T-helper 17 cell (primary cell): ENCODE measurements at places on chromosomes 13 and 19. TPM values are rescaled to one million over a fixed set of nuclear protein-coding genes. Genes with fewer than 3 reads are reported as not detected.

GRCh38 chr19:33724021-33724720 is 72.5 kb upstream of the KCTD15 start:
- H3K4me3 ChIP-seq, result no peak overlapping the region
- peaks cover 39% of the 10 kb centered on the region for H3K27me3 ChIP-seq
- peaks cover 2% of the 10 kb centered on the region for H3K36me3 ChIP-seq
- H3K27ac ChIP-seq, result no peak overlapping the region
- DNase-seq, result no peak

DNA sequence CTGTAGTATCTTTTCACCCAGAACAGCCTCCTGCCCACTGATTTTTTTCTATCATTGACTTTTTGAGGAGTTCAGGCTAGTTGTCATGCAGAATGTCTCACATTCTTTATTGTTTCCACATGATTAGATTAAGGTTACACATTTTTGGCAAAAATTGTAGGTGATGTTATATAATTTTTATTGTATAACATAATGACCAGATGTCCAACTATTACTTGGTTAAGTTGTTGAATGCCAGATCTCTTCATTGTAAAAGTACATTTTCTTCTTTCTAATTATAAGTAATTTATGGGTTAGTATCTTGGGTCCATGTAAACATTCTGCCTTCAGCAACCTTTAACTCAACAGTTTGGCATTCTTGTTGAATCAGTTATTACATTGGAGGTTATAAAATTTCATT is 138.4 kb downstream of the POSTN start:
- no peak overlapping the region for H3K4me3 ChIP-seq
- H3K27ac ChIP-seq, result no peak overlapping the region
- H3K36me3 ChIP-seq, result no peaks in the 10 kb centered on the region
- H3K27me3 ChIP-seq, result no peaks in the 10 kb centered on the region
- DNase-seq, result no peak
- no peaks in the 10 kb centered on the region for H3K4me1 ChIP-seq

DNA sequence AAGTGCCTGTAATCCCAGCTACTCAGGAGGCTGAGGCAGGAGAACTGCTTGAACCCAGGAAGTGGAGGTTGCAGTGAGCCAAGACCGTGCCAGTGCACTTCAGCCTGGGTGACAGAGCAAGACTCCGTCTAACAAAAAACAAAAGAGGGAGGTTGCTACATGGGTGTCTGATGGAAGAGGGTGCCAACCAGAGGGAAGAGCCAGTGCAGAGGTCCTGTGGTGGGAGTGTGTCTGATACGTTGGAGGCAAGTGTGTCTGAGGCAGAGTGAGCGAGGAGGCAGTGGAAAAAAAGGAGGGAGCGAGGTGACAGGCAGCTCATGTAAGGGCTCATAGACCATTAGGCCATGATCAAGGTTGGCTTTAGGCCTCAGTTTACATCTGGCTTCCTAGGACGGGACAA is 6.8 kb downstream of the PDE4A start:
- H3K36me3 ChIP-seq, result peaks cover 2% of the 10 kb centered on the region
- H3K27me3 ChIP-seq, result peaks cover 12% of the 10 kb centered on the region
- H3K27ac ChIP-seq, result peak overlapping the region; percentile 91
- DNase-seq, result no peak
- H3K4me3 ChIP-seq, result peak overlapping the region; percentile 75

The PSG3 gene
- total RNA-seq, result 0.65 TPM

GRCh38 chr19:53626976-53627375 is 4.8 kb upstream of the DPRX start:
- no peak overlapping the region for H3K4me3 ChIP-seq
- H3K36me3 ChIP-seq, result no peaks in the 10 kb centered on the region
- no peak overlapping the region for H3K27ac ChIP-seq
- DNase-seq, result no peak
- no peaks in the 10 kb centered on the region for H3K4me1 ChIP-seq

- no peak for DNase-seq
- H3K4me3 ChIP-seq, result no peak overlapping the region
- no peaks in the 10 kb centered on the region for H3K27me3 ChIP-seq
- peaks cover 15% of the 10 kb centered on the region for H3K4me1 ChIP-seq
- H3K27ac ChIP-seq, result no peak overlapping the region
These were observed 24.0 kb upstream of the KATNAL1 start for GRCh38 chr13:30331331-30331771.

GRCh38 chr19:1250437-1251260 is 2.3 kb downstream of the MIDN start:
- DNase-seq, result no peak
- peak overlapping the region; percentile 92 for H3K4me3 ChIP-seq
- peak overlapping the region; percentile 93 for H3K27ac ChIP-seq
- peaks cover 4% of the 10 kb centered on the region for H3K36me3 ChIP-seq
- H3K4me1 ChIP-seq, result peaks cover 8% of the 10 kb centered on the region

DNA sequence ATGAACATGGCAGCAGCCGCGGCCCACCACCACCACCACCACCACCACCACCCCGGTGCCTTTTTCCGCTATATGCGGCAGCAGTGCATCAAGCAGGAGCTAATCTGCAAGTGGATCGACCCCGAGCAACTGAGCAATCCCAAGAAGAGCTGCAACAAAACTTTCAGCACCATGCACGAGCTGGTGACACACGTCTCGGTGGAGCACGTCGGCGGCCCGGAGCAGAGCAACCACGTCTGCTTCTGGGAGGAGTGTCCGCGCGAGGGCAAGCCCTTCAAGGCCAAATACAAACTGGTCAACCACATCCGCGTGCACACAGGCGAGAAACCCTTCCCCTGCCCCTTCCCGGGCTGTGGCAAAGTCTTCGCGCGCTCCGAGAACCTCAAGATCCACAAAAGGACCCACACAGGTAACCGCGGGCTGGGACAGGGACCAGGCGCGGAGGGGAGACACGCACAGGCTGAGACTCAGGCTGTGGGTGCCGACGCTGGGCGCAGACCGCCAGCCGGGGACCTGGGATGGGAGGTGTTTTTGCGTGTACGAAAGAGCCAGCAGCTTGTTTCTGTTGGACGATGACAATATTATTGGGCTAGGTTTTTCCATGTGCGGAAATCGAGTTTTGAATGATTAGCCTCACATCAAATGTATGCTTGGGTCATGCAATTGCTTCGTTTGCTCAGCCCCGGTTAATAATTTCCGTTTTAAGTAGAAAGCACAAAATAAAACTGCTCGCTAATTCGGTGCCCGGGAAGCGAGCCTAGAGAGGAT is 1.3 kb downstream of the ZIC2 start:
- H3K36me3 ChIP-seq, result peaks cover 6% of the 10 kb centered on the region
- H3K27ac ChIP-seq, result peak overlapping the region; percentile 95
- peaks cover 13% of the 10 kb centered on the region for H3K4me1 ChIP-seq
- H3K4me3 ChIP-seq, result peak overlapping the region; percentile 83

- H3K4me3 ChIP-seq, result no peak overlapping the region
- H3K4me1 ChIP-seq, result peaks cover 2% of the 10 kb centered on the region
These were observed 7.6 kb upstream of the CELF5 start for GRCh38 chr19:3216874-3217273.

DNA sequence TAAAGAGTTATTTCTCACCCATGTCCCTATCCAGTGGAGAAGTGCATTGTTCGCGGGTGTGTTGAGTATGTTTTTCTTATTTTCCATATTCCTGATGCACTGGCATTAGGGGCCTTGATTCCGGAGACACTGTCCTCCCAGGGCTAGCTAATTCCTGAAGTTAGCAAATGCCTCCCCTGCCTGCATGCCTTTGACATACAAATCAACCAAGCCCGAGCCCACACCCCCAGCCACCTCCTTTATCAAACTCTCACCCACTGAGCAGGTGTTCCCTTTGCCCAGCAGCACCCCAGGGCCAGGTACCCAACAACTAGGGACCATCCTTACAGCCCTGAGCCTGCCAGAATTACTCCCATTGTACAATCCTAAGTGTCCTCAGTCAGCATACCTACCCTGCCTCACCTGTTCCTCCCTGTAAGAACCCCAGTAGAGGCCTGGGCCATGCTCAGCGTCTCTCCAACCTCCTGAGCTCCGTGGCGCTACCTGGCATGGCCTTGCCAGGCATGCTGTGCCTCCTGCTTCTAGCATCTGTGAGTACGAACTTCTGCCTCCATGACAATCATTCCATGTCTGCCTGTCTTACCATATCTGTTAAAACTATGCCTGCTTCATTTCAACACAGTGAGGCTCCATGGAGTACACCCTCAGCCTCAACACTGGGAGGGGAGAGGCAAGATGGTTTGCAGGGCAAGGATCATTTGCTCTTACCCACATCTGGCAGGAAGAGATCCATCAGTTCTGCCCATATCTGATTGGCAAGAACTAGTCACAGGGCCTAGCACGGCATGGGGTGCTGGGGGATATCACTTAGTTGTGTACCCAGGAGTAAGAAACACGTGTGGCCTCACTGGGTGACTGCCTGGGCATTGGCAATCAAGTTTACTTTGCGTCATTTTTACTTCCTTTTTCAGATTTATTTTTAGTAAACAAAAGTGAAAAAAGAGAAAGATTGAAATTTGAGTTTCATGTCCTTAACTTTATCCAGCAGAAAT is 203.9 kb downstream of the SHISA2 start:
- peak overlapping the region; percentile 68 for H3K4me3 ChIP-seq
- H3K4me1 ChIP-seq, result peaks cover 23% of the 10 kb centered on the region
- peaks cover 5% of the 10 kb centered on the region for H3K27me3 ChIP-seq
- peaks cover 3% of the 10 kb centered on the region for H3K36me3 ChIP-seq
- H3K27ac ChIP-seq, result peak overlapping the region; percentile 80
- no peak for DNase-seq

DNA sequence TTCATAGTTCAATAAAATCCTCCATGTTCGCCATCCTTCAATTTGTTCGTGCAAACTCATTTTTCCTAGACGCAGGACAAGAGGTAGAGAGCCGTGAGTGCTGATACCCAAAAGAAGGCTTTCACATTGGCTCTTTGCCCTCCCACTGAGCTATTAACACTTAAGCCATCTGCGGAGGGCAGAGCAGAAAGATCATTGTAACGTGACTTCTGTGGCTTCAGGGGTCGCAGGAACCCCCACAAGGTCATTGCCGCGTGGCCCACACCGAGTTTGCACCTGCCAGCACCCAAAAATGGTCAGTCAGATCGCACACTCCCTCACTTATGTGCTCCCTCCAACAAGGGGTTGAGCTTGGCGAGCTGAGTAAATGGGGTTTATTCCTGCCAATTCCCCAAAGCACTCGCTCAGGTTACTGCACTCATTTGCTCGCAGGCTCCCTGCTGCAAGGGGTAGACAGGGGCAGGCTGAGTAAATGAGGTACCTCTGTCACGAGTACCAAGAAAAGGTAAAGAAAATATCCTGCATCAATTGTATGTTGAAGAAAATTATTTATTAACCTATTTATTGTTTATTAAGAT is 144.1 kb downstream of the PRR20E start:
- H3K27me3 ChIP-seq, result no peaks in the 10 kb centered on the region
- DNase-seq, result no peak
- no peak overlapping the region for H3K27ac ChIP-seq

The FAM174C gene
- 43.6 TPM for total RNA-seq

GRCh38 chr13:89726690-89727435 is 1620.6 kb upstream of the MIR17HG start:
- no peaks in the 10 kb centered on the region for H3K36me3 ChIP-seq
- H3K4me1 ChIP-seq, result no peaks in the 10 kb centered on the region
- H3K4me3 ChIP-seq, result no peak overlapping the region
- no peak for DNase-seq
- no peaks in the 10 kb centered on the region for H3K27me3 ChIP-seq

DNA sequence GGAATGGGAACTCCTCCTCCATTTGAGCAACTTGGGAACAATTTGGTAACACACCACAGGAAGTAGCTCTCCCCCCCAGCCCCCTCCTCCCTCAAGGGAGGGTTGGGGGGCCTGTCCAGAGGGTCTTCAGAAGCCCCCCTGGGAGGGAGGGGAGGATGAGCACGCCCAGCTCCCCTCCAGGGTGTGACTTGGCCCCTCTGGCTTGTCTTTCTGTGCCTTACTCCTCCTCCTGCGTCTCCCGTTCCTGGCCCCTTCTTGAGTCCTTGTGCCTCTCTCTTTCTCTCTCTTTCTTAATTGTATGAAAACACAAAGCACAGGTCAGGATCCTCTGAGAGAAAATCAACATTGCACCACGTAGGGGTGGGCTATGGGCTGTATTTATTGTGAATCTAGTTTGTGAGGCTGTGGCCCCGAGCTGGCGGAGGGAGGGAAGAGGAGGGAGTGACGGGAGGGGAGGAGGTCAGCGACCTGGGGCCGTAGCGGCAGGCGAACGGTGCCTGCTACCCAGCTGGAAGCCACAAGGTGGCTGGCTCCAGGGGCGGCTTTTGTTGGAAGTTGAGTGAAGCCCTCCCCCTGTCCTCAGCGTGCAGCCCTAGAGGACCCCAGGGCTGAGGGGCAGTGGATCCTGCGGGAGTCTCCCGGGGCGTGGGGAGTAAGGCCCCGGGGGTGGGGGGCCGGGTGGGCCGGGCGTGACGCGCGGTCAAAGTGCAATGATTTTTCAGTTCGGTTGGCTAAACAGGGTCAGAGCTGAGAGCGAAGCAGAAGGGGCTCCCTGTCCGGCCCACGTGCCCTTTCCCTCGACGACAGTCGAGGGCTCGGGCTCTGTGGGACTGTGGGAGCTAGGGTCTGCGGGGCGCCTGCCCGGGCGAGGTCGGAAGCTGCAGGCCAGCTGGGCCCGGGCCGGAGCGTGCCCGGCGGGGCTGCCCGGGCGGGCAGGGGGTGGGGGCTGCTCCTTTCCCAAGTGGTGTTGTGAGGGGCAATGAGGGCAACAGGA is 6.4 kb downstream of the LYL1 start:
- H3K27ac ChIP-seq, result peak overlapping the region; percentile 54
- H3K27me3 ChIP-seq, result peaks cover 7% of the 10 kb centered on the region
- no peak for DNase-seq
- peak overlapping the region; percentile 93 for H3K4me3 ChIP-seq
- peaks cover 2% of the 10 kb centered on the region for H3K36me3 ChIP-seq

- H3K27me3 ChIP-seq, result no peaks in the 10 kb centered on the region
- H3K4me3 ChIP-seq, result no peak overlapping the region
- no peak overlapping the region for H3K27ac ChIP-seq
- H3K36me3 ChIP-seq, result no peaks in the 10 kb centered on the region
- no peak for DNase-seq
These were observed 341.2 kb upstream of the DACH1 start for GRCh38 chr13:72208112-72208645.

DNA sequence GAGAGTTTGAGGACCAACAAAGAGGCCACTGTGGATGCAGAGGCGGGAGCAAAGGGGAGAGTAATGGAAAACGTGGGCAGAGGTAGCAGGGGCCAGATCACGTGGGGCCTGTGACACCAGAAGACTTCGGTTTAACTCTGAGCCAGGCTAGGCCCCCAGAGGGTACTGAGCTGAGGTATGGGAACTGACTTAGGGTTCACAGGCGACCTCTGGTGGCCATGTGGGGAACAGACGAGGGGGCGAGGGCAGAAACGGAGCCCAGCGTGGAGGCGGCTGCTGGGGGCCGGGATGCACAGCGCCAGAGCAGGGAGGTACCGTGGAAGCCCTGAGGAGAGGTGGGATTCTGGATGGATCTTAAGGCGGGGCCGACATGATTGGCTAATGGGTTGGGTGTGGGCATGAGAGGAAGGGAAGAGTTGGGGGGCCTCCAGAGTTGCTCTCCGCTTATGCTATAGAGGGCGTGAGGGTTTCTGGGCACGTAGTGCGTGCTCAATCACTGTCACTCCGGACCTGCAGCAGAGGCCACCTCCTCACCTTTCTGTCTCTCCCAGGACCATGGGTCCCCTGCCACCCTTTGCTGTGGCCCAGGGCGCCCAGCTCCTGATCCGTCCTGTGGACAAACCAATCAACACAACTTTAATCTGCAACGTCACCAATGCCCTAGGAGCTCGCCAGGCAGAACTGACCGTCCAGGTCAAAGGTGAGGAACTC is 13.7 kb downstream of the PVR start:
- H3K27ac ChIP-seq, result peak overlapping the region; percentile 47
- peaks cover 14% of the 10 kb centered on the region for H3K4me1 ChIP-seq
- H3K36me3 ChIP-seq, result no peaks in the 10 kb centered on the region
- DNase-seq, result peak; percentile 65

The MAMSTR gene
- total RNA-seq, result 0.60 TPM
